Thymus (tissue), 14 donors: ENCODE measurements at places on chromosomes 11 and 22. TPM values are rescaled to one million over a fixed set of nuclear protein-coding genes. Genes with fewer than 3 reads are reported as not detected.
A peak's percentile ranks its signal among the peaks of the same experiment; 100 is the strongest.

The CFAP300 gene
- 0.66 TPM for total RNA-seq

The CDC42EP1 gene
- total RNA-seq: 1.7 TPM

The DEPDC5 gene
- 10.5 TPM for total RNA-seq

DNA sequence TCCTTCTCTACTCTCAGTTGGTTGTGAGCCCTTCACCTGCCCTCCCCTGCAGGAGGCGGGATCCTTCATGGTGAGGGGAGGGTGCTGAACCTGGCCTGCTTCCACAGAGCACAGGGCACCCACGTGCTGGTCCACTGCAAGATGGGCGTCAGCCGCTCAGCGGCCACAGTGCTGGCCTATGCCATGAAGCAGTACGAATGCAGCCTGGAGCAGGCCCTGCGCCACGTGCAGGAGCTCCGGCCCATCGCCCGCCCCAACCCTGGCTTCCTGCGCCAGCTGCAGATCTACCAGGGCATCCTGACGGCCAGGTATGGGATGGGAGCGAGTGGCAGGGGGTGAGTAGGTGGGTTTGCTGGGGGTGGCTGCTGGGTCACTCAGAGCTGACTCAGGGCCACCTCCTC lies 6.3 kb downstream of the SSH3 start:
- H3K27ac ChIP-seq: peak overlapping the region; percentile 5
- DNase-seq: no peak
- H3K36me3 ChIP-seq: peaks cover 2% of the 10 kb centered on the region
- peaks cover 3% of the 10 kb centered on the region for H3K27me3 ChIP-seq
- H3K4me1 ChIP-seq: peaks cover 13% of the 10 kb centered on the region

DNA sequence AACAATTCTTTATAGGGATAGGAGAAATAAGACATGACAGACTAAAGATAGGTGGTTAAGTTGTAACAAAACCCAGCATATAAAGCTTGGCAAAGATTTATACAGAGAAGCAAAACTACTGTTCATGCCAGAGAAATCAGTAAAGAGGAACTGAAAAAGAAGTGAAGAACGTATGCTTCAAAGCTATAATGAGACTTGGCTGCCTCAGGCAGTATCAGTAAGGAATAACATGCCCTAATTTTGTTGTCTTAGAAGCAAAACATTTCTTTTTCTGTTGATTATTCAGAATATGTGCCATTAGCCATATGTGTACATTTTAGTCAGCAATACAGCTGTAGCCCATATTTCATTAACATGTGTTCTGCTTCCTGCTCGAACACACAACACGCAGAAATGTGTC lies 403.2 kb downstream of the NELL1 start:
- H3K4me3 ChIP-seq: no peak overlapping the region
- H3K4me1 ChIP-seq: no peaks in the 10 kb centered on the region
- DNase-seq: no peak
- H3K36me3 ChIP-seq: no peaks in the 10 kb centered on the region
- no peak overlapping the region for H3K27ac ChIP-seq
- no peaks in the 10 kb centered on the region for H3K27me3 ChIP-seq

DNA sequence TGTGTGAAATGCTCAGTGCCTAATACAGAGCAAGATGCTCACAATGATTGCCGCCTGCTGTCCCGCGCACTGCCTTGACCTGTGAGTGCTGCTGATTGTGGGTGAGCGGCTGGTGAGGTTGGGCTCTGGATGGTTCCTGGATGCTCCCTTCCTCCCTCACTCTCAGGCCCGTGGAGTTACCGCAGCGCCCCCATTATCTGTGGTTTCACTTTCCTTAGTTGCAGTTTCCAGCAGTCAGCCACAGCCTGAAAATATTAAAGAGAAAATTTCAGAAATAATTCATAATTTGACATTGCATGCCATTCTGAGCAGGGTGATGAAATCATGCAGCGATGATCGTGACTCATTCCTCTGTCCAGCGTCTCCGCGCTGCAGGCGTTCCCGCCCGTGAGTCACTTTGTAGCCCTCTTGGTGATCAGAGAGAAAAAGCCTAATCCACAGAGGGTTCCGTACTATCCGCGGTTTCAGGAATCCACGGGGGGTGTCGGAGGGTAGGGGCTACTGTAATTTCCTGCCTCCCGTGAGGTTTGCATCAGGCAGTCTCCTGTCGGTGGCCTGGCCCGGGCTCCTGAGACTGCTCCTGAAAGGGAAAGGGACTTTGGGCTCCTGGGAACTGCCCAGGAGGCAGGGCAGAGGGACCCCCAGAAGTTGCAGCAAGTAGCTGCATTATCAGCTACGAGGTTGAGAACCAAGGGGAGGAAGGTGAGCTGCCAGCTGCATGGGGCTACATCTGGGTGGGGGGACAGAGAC lies 10.6 kb downstream of the RPL3 start:
- no peak for DNase-seq
- H3K4me3 ChIP-seq: no peak overlapping the region
- no peaks in the 10 kb centered on the region for H3K4me1 ChIP-seq

DNA sequence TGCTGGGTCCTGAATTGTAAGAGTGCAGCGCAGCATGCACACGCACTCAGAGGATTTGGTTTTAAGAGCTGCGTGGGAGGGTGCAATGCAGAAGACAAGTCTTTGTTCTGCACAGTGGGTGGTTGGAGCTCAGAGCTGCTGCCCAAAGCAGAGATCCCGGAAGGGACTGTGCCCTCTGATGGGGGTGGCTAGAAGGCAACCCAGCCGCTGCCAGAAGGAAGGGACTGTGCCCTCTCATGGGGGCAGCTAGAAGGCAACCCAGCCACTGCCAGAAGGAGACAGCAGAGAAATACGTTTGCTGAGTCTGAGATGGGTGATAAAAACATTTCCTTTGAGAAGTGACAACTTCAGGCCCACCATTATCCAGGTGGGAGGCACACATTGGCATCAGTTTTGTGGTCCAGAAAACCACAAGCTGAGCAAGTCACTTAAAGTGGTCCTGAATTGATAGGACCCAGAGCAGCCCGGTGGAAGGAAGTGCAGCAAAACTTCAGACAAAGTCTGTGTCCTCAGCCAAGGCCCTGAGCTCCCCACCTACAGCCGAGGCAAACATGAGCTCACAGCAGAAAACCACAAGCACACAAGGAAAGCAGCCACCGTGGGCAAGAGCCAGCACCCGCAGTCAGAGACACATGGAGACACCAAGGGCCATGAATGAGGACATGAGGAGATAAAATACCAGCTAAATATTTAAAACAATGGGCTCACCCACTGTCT lies 4.3 kb downstream of the KRTAP5-6 start:
- no peaks in the 10 kb centered on the region for H3K27me3 ChIP-seq
- no peak for DNase-seq
- no peaks in the 10 kb centered on the region for H3K36me3 ChIP-seq
- no peak overlapping the region for H3K4me3 ChIP-seq
- H3K4me1 ChIP-seq: no peaks in the 10 kb centered on the region

DNA sequence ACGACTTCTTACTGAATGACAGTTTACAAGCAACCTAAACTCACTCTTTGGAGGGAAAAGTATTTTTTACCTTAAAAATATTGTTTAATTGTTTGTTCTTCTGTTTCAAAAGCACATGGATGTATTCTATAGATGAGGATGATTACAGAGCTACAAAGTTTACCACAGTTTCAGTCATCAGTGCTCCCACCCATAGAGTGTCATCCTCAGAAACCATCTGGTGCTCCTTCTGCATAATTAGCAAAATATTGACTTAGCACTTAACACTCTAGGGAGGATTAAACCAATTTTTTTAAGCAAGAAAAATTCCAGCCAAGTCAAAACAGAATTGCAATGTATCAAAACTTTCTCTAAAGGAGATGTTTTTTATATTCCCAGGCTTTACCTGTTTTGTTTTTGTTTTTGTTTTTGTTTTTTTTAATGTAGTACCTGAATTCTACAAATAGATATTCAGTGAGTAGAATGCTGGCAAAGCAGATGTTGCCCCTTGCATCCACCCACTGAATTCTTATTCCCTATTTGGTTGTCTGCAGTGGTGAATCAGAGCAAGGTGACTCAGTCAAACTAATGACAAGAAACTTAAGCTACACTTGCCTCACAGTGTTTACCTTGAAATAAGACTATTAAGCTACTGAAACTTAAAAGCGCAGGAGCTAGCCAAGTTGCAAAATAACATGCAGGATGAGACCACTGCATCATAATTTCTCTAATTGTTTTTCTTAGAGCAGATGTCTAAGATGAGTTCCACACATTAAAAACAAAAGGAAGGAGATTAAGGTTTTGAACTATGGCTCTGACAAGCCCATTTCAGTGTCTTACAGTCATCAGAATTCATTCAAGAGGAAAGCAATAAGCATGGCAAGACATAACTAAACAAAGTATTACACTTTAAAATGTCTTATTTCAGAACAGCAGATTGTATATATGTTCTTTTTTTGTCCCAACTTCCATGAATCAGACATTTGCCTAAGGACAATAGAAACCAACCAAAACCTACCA lies 155.1 kb upstream of the SOX6 start:
- H3K4me3 ChIP-seq: no peak overlapping the region
- no peaks in the 10 kb centered on the region for H3K27me3 ChIP-seq
- no peak for DNase-seq
- H3K4me1 ChIP-seq: no peaks in the 10 kb centered on the region

DNA sequence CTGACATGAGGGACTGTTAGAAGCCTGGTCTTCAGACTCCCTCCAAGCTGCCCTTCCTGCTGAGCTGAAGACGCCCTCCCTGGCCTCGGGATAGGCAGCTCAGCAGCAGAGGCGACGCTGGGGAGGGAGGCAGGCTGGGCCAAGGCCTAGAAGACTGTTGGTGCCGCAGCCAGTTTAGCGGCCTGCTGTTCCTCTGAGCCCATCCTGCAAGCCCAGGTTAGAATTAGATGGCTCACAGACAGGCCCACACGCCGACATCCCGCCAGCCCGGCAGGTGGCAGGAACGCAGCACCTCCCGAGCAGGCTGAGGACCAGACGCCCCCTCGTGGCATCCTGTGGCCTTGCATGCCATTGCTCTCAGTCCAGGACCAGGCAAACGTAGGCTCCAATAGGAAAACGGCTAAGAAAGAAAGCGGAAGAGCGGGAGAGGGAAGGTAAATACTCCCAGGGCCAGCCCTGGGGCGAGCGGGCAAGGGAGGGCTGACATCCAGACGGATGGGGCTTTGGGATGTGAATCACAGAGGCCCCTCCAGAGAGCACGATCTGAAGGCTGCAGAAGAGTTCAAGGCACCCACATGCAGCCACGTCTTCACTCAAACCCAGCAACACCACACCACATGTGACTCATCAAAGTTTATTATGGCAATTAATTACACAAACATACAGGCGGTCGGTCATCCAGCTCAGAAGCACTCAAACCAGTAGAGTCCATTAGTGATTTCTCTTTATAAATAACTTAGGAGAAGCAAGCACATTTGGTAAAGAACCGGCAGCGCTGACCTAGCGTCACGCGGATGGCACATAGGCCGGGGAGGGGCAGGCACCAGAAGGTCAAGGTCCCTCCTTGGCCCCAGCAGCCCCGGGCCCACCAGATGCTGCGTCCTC lies 27.6 kb downstream of the CD5 start:
- DNase-seq: peak; percentile 81
- no peak overlapping the region for H3K27ac ChIP-seq
- H3K27me3 ChIP-seq: no peaks in the 10 kb centered on the region
- H3K36me3 ChIP-seq: peaks cover 47% of the 10 kb centered on the region
- H3K4me3 ChIP-seq: no peak overlapping the region

- DNase-seq: no peak
- H3K4me3 ChIP-seq: no peak overlapping the region
- no peaks in the 10 kb centered on the region for H3K4me1 ChIP-seq
- peaks cover 19% of the 10 kb centered on the region for H3K36me3 ChIP-seq
- no peak overlapping the region for H3K27ac ChIP-seq
Observed at GRCh38 chr11:76005756-76006155, 190.7 kb downstream of the UVRAG start.

GRCh38 chr22:21642584-21643448 lies 714 bp downstream of the SDF2L1 start:
- peaks cover 15% of the 10 kb centered on the region for H3K4me1 ChIP-seq
- H3K27ac ChIP-seq: peak overlapping the region; percentile 55
- DNase-seq: no peak
- peaks cover 5% of the 10 kb centered on the region for H3K27me3 ChIP-seq

GRCh38 chr22:32752326-32752725 lies 49.2 kb upstream of the TIMP3 start:
- peaks cover 10% of the 10 kb centered on the region for H3K4me1 ChIP-seq
- H3K27ac ChIP-seq: no peak overlapping the region
- no peak for DNase-seq
- H3K4me3 ChIP-seq: no peak overlapping the region

GRCh38 chr11:132237781-132238180 lies 867.4 kb downstream of the NTM start:
- no peak overlapping the region for H3K4me3 ChIP-seq
- no peak overlapping the region for H3K27ac ChIP-seq
- H3K4me1 ChIP-seq: no peaks in the 10 kb centered on the region
- H3K36me3 ChIP-seq: no peaks in the 10 kb centered on the region
- no peak for DNase-seq

- no peaks in the 10 kb centered on the region for H3K4me1 ChIP-seq
- no peak overlapping the region for H3K4me3 ChIP-seq
- H3K27me3 ChIP-seq: peaks cover 7% of the 10 kb centered on the region
- H3K27ac ChIP-seq: no peak overlapping the region
- no peaks in the 10 kb centered on the region for H3K36me3 ChIP-seq
Observed at GRCh38 chr11:102119997-102120396, 9.8 kb downstream of the YAP1 start.

DNA sequence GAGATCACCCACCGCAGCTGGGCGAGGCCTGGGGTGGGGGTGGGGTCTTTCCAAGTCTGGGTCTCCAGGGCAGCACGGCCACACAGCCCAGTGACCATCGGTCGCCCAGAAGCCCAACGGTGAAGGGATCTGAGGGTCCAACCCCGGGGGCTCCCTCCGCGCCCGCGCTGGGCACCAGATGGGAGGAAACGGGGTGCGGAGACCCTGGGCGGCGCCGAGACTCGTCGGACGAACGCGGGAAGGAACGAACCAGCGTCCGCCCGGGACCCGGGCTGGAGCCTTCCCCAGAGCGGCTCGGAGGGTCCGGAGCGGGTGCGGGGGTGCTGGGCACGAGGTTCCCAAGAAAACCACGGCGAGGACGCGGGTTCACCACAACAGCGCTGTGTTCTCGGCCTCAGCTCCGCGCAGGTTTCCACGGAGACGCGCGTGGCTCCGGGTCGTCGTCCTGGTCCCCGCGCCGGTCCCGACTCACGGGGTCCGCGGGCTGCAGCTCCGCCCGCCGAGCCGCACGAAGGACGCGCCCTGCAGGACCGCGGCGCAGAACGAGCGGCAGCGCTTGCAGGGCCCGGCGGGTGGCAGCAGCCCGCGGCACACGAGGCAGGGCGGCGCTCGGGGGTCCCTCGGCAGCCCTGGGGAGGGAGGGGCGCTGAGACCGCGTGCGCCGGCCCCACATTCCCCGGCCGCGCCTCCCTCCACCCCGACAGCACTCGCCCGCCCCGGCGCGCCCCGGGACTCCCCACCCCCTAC lies 2.3 kb upstream of the IL17REL start:
- DNase-seq: no peak
- no peak overlapping the region for H3K27ac ChIP-seq
- no peak overlapping the region for H3K4me3 ChIP-seq
- H3K4me1 ChIP-seq: no peaks in the 10 kb centered on the region
